ENCODE measurements at places on chromosomes 3 and 15.

GRCh38 chr3:14481646-14482036 is 58.5 kb downstream of the GRIP2 start:
- no peak for DNase-seq

GRCh38 chr3:116425126-116425525 is 20.2 kb downstream of the LSAMP start:
- DNase-seq = no peak

GRCh38 chr15:97783240-97783639 is 177.3 kb upstream of the ARRDC4 start:
- no peak for DNase-seq

GRCh38 chr15:55257938-55258337 is 31.7 kb downstream of the RAB27A start:
- no peak for DNase-seq

GRCh38 chr3:167978486-167978885 is 117.2 kb downstream of the GOLIM4 start:
- no peak for DNase-seq

DNA sequence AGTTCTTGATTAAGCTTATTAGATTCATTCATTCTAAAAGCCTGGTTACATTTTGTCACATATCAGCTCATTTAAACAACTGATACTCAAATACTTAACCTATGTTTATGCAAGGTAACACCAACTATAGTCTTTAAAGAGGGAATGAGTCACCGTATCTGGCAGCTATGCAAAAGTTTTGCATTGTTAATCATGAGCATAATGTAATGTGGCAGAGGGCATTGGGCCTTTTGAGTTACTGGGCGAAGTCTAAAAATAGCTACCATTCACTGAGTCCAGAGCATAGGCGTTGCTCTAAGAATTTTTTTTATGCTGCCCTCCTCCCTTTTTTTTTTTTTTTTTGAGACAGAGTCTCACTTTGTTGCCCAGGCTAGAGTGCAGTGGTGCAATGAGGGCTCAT is 277.7 kb upstream of the ZNF717 start:
- DNase-seq = no peak

- DNase-seq = no peak
Measured at GRCh38 chr3:67400476-67400875, 253.9 kb downstream of the SUCLG2 start.

DNA sequence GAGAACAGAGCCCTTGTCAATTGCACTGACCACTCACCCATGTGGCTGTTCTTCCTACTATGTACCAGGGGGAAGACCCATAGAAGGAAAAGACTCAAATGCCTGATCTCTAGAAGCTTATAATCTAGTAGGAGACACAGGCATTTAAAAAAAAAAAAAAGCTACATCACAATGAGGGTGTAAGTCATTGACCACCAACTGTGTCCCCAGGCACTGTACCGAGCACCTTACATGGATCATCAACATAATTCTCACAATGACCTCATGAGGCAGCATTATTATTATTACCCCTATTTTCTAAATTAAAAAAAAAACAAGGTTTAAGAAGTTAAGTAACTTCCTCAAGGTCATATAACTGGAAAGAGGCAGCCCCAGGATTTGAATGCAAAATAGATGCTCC is 247.4 kb downstream of the SHOX2 start:
- DNase-seq = no peak

- DNase-seq = no peak
Measured at GRCh38 chr15:48798319-48798718, 12.6 kb downstream of the CEP152 start.

- DNase-seq = no peak
Measured at GRCh38 chr15:64635499-64636495, 139.6 kb downstream of the RBPMS2 start.

DNA sequence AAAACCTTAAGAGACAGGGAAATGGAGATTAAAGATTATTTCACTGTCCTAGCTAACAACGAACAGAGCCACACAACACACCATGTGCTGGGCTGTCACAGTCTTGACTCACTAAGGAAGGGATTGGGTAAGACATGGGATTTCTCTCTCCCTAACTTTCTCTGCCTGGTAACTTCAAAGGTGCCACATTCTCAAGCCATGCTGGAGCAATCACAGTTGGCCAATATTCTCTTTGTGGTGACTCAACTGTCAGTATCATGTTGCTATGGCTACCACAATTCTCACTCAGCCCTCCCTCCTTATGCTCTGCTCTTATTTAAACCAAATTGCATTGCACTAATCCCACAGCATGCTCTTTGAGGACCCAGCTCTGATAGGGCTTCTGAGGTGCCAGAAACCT is 74.0 kb downstream of the OXNAD1 start:
- DNase-seq = no peak

GRCh38 chr3:44554626-44555592 is at the start of gene ZKSCAN7:
ZKSCAN7 (plus strand) TSS chr3:44555193; CDS start chr3:44557048, 1,855 bp downstream.
- DNase-seq = peak; percentile 48

- DNase-seq = no peak
Measured at GRCh38 chr15:43410572-43411214, 39.8 kb downstream of the TUBGCP4 start.

DNA sequence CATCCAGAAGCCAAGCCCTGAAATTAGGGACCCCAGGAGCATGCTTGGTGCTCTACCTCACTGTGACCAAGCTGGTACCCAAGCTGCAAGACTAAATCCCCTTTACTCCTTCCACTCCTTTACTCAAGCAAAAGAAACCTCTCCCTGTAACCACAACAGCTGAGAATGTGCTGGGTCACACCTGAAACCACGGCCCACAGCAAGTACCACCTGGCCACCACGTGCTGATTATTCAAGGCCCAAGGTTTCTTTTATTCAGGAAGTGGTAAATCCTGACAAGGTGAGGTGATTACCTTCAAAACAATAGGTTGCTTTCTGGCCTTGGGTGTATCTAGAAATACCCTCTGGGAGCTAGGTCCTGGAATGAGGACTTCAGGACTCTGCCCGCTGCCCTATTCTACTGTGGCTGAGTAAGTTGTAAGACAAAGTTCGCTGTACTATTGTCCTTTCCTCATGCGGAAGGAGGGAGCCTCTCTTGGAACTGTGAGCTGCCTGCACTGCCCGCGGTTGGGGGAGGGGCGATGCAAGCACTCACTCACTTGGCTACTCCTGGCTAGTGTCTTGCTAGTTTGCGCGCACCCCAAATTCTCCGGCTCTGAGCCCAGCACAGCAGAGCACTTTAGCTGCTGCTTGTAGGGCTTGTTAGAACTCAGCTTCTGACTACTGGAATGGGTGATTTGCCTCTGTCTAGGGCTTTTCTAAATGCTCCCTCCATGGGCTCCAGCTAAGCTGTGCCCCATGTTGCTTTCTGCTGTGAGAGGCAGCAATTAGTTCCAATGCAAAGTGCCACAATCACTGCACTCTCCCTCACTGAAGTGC is 487.1 kb upstream of the CNTN3 start:
- no peak for DNase-seq

GRCh38 chr3:178597371-178597770 is 61.1 kb downstream of the KCNMB2 start:
- no peak for DNase-seq

- DNase-seq = no peak
Measured at GRCh38 chr15:58628206-58628947, 121.1 kb downstream of the ADAM10 start.

All from GM18507 (cell line).